ENCODE measurements at places on chromosomes 2 and 18.

DNA sequence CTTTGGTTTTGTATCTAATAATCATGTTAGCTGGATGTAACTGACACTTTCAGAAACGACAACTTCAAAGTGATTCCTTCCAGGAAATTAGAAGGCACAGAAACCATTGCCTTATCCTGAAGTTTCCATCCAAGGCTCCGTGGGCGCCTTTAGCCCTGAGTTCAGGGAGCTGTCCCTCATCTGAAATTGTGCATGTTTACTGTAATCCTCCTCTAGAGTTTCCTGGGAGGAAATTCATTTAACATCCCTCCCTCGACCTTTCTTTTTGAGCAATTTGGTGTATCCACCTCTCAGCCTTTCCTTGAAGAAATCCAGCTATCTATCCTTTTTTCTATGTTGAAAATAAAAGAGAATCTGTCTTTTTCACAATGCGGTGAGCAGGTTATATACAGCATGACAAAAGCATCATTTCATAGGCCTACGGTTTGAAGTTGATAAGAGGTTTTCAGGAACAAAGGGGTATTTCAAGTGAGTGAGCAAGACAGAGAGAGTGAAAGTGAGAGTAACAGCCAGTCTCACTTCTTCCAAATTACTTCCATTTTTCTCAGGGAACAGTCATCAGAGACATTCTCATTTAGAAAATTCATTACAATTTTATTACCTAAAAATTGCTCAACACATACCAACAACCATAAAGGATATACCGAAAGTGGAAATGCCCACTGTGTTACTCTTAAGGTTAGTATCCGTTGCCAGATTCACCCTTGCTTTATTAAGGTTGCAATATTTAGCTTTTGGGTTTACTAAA lies 167.3 kb downstream of the MREG start:
- no peak for DNase-seq

DNA sequence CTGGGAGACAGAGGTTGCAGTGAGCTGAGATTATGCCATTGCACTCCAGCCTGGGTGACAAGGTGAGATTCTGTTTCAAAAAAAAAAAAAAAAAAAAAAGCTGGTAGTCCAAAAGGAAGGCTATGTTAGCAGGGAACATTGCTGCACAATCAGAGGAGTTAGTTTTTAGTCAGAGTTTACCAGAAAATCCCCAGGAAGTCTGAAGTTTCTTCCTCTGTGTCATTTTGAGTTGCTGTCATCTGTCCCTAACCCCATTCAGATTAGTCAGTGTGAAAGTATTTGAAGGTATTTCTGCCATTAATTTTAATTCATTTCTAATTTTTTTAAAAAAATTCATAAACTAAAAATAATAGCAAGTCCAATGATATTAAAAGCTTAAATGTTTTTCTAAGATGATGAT lies 33.5 kb upstream of the CERS6 start:
- DNase-seq, result no peak

DNA sequence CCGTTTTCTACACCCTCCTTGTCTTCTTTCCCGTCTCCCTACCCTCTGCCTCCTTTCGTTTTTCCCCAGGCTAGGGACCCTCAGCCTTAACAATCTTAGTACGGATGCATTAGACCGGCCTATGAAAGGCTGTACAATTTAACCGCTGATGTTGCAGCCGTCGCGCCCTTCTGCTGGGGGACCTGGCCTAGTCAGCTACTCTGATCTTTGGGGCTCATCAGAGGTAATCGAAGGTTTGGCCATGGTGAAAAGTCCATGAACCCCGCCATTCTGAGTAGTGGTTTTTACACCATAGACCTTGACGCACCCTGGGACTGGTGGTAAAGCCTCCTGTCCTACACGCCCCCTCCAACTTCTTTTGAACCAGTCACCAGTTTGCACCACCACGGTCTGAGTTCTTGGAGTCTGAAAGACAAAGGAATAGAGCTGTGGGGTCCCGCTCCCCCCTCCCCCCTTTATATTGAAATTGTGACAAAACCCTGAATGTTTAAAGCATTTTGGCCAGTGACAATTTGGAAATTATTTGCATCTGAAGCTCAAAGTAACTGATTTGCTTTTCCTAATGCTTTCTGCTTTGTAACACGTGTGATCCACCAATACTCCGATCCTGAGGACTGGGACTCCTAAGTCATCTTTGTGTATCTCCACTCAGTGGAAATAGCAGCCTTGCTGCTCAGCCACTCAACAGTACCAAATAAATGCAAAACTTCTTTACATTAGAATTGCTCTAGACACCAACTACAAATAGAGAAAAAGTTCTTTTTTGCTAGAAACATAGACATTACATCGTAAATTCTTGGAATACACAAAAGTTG lies 642 bp upstream of the SRSF7 start:
- no peak for DNase-seq

DNA sequence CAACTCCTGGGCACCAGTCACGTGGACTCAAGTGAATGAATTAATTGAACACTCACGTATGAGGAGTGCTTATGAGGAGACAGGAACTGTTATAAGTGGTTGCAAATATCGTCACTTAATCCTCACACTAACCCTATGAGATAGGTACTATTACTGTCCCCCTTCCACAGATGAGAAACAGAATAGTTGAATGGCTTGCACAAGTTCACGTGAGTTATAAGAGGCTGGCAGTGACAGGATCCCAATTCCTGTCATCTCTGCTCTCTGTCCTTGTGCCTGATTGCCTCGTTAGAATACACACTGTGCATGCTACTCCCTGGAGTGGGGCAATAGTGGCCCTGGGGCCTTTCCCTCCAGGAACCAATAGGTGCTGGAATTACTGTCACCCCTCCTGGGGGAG lies 253.5 kb downstream of the DYSF start:
- no peak for DNase-seq

GRCh38 chr18:40882468-40882867 lies 1072.6 kb upstream of the PIK3C3 start:
- no peak for DNase-seq

DNA sequence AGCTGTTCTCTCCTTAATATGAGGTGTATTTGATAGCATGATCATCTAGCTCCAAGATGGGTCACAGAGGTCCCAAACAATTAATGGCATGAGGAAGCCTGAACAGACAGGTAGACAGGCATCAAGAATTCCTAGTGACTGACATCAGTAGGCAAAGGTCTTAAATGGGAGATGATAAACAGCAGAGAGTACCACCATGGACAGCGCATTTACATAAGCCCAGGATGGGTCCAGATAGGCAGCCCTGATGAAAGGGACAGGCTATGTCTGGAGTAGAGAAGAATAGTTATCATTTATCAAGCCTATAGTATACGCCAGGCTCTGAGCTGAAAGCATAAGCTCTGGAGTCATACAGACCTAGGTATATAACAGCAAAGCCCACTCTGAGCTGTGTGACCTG lies 434.7 kb upstream of the SETBP1 start:
- DNase-seq, result no peak

DNA sequence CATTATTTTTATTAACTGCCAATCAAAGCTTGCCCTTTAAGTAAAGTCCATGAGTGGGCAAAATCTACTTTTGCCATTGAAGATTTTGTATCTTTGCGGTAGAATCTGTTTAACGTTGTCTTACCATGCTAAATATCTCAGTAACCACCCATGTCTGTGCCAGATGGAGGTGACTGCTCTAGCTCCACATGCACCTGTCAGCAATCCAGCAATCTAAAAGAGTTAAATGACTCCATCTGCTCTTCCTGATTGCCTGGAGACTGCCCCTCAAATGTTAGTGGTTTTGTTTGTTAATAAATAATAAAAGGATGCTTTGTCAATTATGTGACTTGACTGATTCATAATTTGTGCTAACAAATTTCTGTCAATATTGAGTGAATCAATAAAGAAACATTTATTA lies 141.7 kb downstream of the RBM43 start:
- DNase-seq, result no peak

DNA sequence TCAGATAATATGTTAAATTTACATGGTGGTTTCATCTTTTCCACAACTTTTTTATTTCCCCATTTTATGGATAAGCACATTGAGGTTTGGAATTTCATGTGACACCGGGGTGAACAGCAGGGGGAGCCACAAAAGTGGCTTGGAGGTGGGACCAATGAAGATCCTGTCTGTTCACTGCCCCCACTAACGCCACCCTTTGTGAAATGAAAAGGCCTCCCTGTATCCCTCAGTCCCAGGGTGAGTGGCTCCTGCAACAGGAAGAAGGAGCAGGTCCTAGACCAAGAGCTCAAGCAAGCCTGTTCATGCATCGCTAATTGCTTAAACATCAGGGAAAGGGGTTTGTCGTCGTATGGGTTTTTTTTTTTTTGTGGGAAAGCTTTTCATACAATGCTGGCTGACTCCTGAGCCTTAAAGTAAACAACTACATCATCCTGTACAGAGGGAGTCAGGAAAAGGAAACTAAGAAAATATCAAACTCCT lies 267.8 kb upstream of the EPAS1 start:
- DNase-seq, result peak; percentile 15

DNA sequence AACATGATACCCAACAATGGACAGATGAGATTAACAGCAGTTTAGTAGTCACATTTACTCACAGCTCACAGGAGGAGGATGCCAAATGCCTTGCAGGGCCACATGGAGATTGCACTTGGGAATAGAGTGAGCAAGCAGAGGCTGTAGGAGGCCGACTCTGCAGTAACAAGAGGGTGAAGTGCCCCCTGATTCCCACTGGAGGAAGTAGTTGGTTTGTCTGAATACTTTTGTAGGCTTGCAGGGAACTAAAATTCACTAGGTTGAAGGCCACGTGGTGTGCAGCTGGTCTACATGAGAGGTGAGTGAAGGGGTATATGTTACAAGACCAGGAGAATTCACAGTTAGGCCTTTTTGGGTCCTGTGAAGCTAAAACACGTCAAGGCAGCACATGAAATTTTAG lies 419.3 kb upstream of the TNP1 start:
- no peak for DNase-seq

DNA sequence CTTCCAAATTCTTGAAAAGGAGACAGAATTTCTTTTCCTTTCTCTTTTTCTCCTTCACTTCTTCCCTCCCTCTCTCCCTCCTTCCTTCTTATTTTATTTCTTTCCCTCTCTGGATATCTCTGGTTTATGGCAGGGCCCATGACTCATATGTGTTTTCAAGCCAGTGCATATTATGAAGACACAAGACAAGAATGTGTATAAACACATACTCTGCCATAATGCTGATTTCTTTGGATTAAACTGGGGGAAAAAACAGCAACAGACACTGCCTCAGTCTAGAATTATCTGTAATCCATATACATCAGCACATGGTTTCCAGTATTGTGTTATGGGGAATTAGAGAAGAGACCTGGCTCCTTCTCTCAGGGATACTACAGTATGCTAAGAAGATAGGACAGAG lies 82.8 kb upstream of the CPO start:
- DNase-seq, result no peak

- no peak for DNase-seq
These were observed 26.0 kb upstream of the CSRNP3 start for GRCh38 chr2:165443511-165443910.

- no peak for DNase-seq
These were observed 28.4 kb downstream of the M1AP start for GRCh38 chr2:74619651-74620297.

DNA sequence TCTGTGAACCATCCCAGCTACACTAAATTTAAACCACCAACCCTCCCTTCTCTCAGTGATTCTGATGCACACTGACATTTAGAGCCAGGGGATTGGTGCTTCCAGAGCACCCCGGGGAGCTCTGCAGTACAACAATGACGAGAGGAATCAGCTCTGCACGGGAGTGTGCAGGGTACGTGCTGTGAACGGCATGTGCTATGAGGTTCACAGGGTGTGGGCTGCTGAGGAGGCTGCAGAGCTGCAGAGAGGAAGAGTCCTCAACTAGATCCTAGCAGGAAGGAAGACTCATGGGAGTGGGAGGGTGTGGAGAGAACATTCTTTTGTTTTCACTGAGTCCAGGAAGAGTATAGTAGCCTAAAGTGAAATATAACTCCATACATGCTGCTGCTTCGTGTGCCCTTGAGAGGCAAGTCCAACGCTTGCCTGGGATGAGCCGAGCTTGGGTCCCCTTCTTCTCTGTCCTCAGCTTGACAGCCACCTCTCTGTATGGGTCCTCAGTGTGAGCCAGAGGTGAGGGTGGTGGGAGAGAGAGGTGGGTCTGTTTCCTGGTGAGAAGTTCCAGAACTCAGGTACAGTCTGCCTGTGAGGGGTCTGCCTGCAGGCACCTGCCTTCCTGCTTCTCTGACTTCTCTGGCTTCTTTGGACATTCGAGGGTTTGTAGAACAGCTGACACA lies 118.8 kb downstream of the CTIF start:
- peak; percentile 88 for DNase-seq

DNA sequence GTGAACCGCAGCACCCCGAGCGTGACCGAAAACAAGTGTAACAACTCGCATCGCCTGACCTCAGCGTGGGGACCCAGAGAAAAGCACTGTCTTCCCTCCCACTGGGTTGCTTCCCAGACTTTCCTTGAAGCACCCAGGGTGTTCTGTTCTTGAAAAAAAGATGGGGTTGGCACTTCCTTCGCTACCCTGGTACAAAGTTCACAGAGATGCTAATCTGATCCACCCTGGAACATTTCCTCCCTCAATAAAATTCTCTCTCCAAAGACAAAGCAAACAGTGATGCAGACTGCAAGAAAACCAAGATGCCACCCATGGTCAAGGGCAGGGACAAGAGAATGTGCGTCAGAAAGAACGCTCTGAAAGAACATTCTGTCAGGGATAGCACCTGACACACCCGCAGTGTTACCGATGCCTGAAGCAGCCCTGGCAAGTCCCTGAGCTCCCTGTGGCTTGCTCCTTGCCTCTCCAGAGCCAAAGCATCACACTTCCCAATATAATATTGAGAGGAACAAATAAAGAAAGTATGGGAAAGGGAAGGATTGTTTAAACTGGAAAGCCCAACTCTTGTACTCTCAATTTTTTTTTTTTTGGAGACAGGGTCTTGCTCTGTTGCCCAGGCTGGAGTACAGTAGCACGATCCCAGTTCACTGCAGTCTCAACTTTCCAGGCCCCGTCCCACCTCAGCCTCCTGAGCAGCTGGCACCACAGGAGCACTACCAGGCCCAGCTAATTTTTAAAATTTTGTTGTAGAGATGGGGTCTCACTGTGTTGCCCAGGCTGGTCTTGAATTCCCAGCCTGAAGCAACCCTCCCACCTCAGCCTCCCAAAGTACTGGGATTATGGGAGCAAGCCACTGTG lies 70.7 kb downstream of the TBC1D8 start:
- DNase-seq, result no peak

DNA sequence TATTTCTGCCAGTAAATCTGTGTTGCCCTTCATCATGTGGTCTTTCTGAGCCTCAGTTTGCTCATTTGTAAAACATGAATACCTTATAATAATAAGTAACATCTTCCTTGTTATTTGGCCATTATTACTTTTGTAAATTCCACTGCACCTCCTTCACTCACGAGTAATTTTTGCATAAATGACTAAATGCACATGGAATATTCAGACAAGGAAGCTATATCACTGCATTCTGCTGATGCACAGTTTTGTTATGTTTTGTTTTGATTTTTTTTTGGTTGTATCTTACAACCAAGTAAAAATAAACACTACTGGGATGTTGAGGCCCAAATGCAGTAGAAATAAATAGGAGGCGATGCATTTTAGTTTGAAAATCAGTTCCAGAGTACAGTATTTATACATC lies 185.3 kb upstream of the POU3F3 start:
- DNase-seq, result no peak

GRCh38 chr18:28002841-28003240 lies 174.1 kb downstream of the CDH2 start:
- DNase-seq, result no peak

Data from brain pericyte (primary cell).